ENCODE measurements at places on chromosomes 12 and 14.
A peak's percentile ranks its signal among the peaks of the same experiment; 100 is the strongest.

GRCh38 chr12:23523339-23523738 lies 426.1 kb downstream of the SOX5 start:
- no peak for DNase-seq

GRCh38 chr12:113732916-113733315 lies 233.2 kb downstream of the RBM19 start:
- no peak for DNase-seq

GRCh38 chr12:59453475-59453874 lies 142.4 kb upstream of the SLC16A7 start:
- DNase-seq: no peak

DNA sequence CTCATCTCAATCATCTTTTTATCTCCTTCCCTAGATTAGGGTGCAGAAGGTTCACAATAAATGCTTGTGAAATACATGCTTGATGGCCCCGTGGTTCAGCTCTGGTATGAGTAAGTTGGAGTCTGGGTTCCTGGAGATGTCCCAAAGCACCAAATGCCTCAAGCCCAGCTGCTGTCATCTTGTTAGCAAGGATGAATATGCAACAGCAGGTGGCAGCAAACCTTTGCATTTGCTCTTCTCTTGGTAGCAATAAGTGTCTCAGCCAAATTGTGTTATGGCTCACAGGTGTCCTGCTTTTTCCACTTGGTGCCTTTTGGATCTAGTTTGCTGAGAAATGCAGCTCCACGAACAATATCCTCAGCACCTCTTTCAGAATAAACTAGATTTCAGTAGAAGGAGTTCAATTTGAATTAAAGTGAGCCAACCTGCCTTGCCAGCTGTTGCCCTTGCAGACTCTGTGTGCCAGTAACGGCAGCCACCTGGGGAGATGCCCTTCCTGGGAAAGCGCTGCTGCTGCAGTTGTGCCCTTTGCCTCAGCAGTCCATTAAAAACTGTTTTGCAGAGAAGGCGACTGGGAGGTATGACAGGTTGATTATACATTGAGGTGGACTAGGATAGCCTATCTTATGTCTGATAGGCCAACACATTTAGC lies 417.3 kb downstream of the SNAPC1 start:
- peak; percentile 4 for DNase-seq

- no peak for DNase-seq
These were observed 88.3 kb downstream of the CIT start for GRCh38 chr12:119788786-119789185.

GRCh38 chr12:51886021-51886710 lies 1.7 kb upstream of the ANKRD33 start:
- DNase-seq: peak; percentile 22

- DNase-seq: no peak
These were observed 70.7 kb downstream of the AACS start for GRCh38 chr12:125135906-125136305.
